ENCODE measurements at places on chromosomes 11 and 22. TPM values are rescaled to one million over a fixed set of nuclear protein-coding genes. Genes with fewer than 3 reads are reported as not detected.
A peak's percentile ranks its signal among the peaks of the same experiment; 100 is the strongest.

- DNase-seq = peak; percentile 73
Observed at GRCh38 chr11:46238078-46238966, 39.1 kb upstream of the CREB3L1 start.

The OR9G1 gene
- not detected for total RNA-seq

The GSTT4 gene
- total RNA-seq = not detected

The MRGPRE gene
- total RNA-seq = not detected

The MAPK8IP2 gene
- total RNA-seq = 3.7 TPM

DNA sequence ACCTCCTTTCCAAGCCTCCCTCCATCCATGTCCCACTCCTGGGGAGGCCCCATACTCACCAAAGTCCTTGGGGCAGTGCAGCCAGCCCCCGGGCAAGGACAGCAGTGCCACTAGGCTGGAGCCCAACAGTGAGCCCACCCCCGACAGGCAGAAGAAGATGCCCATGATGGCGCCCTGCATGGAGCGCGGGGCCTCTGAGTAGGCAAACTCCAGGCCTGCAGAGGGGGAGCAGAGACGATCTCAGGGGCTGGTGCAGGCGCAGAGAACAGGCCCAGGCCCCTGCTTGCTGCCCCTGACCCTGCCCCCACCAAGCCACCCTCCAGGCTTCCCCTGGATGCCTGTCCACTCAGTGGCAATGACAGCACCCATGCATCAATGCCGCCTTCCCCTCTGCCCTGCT, 13.6 kb downstream of the TMEM132A start:
- DNase-seq = no peak

DNA sequence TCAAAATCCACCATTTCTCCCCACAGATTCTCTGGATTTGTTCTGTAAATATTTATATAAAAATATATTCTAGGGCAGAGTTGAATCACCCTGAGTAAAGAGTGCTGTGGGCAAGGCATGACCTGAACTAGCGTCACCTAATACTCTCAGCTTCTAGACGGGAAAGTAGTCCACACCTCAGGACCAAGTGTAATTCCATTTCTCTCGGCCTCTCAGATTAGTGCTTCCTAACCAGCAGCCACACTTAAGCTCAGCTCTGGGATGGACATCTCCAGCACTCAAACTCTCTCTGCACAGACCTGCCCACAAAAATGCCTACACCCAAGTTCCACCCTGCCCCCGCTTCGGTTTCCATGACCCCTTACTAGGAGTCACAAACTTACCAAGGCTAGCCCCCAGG, 5.3 kb downstream of the SPTBN2 start:
- DNase-seq = no peak

DNA sequence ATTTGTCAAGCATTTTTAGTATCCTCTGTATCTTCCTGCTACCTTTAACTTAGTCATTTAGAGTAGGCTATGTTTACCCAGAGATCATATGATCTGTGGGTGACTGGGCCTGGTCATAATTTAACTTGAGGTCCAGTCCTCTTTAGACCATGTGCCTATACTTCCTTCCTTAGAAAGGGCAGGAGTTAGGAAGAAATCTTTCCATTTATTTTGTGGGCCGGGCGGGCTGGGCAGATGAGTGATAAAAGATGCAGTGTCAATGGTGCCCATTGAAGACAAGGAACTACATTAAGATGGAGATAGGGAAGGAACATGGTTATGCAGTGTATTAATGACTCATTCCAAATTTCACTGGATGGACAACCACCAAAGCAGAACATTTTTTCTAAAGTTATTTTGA, 30.9 kb upstream of the PDE3B start:
- DNase-seq = no peak

The RAG2 gene
- not detected for total RNA-seq

- DNase-seq = peak; percentile 81
Observed at GRCh38 chr11:73271936-73272679, at the start of gene P2RY6. P2RY6 (plus strand) TSS chr11:73272338; CDS start chr11:73296519, 24,181 bp downstream.

GRCh38 chr11:28108958-28109357, 770 bp downstream of the METTL15 start:
- no peak for DNase-seq

DNA sequence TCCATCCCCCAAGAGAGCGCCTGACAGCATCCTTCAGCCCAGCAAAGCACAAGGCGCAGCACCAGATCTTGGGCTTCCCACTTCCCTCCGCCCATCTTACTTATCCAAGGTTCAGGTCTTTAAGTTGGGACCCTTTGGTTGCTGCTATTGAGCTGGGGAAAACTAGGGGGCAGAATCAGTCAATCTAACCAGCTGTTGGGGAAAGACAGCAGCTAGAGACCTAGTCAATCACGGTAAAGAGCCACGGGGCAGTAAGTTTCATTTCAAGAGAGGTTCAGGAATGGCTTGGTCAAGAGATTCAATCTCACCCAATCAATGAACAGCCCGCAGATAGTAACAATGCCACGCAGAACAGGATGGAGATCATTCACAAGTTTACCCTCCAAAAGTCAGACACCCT, 1.7 kb downstream of the ABTB2 start:
- peak; percentile 39 for DNase-seq

DNA sequence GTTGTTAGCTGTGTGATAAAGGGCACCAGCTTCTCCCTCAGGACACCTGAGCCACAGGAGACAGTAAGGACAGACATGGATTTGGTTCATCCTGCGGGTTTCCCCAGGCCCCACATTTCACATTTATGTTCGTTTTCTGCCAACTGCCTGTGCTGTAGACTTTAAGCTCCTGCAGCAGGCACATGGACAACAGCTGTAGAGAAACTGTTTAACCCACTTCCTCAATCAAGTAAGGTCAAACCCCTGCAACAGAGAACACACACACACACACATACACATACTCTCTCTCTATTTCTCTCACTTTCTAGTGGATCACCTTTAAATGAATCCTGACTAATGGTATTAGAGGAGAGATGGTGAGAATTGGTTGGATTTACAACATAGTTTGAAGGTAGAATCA, 90.7 kb downstream of the C11orf87 start:
- DNase-seq = no peak

The CTSW gene
- not detected for total RNA-seq

The FAM83F gene
- 0.06 TPM for total RNA-seq

- DNase-seq = no peak
Observed at GRCh38 chr11:81829976-81830375, 903.7 kb downstream of the FAM181B start.

The NPAS4 gene
- total RNA-seq = 0.11 TPM

- DNase-seq = no peak
Observed at GRCh38 chr11:62151737-62152102, 27.9 kb downstream of the INCENP start.

DNA sequence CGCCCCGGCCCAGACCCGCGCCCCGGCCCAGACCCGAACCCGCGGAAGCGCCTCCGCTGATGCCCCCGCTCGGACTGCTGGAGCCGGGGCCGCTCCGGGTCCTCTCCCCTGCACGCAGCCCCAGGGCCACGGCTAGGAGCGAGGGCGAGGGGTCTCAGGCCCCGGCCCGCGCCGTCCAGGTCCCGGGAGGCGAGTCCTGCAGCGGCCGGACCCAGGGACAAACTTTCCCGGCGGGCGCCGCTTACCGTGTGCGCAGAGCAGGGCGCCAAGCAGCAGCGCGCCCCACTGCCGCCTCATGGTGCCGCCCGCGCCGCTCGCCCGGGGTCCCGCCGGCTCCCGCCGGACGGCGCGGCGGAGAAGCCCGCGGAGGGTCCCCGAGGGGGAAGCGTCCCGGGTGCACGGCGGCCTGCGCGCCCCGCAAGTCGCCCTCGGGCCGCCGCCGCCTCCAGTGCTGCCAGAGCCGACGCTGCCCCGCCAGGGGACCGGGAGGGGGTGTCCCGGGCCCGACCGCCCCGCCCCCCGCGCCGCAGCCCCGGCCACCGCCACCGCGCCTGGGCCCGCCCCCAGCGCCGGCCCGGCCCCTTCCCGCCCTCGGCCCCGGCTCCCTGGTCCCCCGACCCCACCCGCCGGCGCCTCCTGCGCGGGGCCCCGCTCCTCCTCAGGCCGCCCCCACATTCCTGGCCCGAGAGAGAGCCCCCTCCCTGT, at the start of gene LRP4:
TSS of gene LRP4 (minus strand) at position 468 of the 705 bp plus-strand sequence. CDS start at position 297, 171 bp downstream.
- peak; percentile 66 for DNase-seq

- DNase-seq = no peak
Observed at GRCh38 chr11:61259363-61259762, 18.4 kb downstream of the PGA5 start.

The SMIM35 gene
- not detected for total RNA-seq

The MFRP gene
- not detected for total RNA-seq

GRCh38 chr11:66317322-66317722, 478 bp upstream of the CD248 start:
- no peak for DNase-seq

- no peak for DNase-seq
Observed at GRCh38 chr11:2530855-2531200, 86.0 kb downstream of the KCNQ1 start.

DNA sequence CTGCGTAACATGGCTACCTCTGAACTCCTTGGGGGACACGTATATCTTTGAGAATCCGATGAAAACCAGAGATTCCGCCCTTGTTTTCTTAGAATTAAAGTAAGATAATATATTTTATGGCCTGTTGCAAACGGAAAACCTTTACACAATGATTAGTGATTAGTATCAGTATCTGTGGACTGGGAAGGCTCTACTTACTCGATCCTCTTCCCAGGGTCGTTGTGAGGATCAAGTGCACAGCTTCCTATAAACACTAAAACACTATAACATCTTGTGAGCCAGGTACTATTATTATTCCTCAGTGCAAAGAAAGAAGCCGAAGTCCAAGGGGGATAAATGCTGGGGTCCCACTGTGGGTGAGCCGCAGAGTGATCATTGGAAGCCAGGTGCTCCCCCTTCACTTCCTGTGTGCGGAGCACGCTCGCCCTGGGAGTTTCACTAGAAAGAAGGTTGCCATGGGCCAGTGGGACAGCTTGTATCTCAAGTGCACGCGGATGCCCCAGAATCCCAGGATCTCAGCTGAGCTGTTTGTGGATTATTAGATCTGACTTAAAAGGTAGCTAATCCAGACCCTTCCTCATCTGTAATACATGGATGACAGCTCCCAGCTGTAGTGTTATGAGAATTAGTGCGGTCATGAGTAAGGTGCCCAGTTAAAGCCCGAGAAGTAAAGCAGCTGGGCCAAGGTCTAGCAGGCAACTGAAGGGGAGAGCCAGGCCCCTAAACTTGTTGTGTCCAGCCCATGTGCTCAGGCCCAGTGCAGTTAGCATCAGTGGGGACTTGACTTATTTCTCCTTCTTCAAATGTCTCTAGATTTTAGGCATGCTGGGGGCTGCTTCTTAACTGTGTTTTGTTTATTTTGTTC, 839 bp downstream of the CBY1 start:
- DNase-seq = peak; percentile 29

DNA sequence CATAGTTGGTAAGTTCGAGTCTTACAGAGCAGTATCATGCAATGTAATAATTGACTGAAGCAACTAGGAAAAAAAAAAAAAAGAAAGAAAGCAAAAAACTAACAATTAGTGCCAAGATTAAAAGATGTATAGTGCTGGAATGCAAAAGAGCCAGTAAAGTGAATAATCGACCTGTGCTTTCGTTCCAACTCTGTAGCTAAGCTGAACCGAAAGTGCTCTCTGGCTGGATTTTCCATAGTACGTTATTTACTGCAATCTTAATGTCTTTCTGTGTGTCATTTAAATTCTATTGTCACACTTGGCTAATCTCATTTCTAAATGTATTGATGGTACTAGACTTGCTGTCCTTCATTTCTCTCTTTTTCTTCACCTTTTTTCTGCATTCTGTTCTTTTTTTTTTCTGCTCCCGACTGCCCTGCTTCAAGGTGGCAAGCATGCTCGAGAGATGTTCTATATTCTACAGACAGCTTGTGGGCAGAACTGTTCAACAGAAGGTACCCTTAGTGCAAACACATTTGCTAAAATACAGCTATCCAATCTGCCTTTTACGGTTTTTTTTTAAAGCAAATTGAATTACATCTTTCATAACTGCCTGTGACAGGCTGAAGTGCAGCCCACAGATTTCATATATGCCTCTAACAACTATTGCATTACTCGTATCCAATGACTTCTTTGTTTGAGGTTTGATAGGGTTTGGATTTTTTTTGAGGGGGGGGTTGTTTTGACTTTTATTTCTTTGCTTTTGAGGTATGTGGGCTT, 204.2 kb upstream of the MTNR1B start:
- no peak for DNase-seq

DNA sequence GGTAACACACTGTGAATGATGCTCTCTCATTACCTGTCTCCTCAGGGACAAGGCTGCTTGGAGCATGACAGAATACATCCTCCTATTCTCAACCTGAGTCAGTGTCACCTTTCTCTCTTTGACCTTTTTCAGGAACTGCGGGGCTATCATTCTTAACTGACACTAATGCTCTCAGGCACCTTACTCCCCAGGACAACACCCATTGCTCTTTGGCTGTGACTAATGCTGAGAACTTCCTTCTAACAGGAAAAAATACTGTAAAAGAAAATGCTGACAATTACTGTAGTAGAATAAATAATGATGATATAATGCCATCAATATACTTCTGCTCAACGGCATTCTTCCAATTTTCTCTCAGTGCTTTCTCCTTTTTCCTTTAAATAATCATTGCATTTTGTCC, 2082.7 kb upstream of the RAG2 start:
- DNase-seq = no peak

DNA sequence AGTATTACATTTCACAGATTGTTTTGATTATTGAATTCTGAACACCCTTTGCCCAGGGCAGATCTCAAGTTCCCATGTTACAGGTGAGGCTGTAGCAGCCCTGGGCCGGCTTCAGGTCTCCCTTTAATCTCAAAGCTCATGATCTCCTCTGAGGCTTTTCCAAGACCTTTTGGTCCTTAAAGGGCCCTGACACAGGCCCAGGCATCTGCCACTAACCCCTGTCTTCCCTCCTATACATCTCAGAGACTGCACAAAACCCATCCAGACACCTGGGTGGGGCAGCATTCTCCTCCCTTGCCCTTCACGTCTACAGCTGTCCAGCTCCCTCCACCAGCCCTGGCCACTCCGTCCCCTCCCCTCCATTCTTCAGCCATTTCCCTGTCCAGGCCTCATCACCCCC, 37.8 kb downstream of the PDE2A start:
- no peak for DNase-seq

- peak; percentile 16 for DNase-seq
Observed at GRCh38 chr11:119056421-119056999, 495 bp downstream of the HYOU1 start.

- no peak for DNase-seq
Observed at GRCh38 chr11:13771151-13771550, 102.7 kb downstream of the FAR1 start.

- DNase-seq = no peak
Observed at GRCh38 chr11:117229931-117230285, 2.0 kb downstream of the PCSK7 start.

DNA sequence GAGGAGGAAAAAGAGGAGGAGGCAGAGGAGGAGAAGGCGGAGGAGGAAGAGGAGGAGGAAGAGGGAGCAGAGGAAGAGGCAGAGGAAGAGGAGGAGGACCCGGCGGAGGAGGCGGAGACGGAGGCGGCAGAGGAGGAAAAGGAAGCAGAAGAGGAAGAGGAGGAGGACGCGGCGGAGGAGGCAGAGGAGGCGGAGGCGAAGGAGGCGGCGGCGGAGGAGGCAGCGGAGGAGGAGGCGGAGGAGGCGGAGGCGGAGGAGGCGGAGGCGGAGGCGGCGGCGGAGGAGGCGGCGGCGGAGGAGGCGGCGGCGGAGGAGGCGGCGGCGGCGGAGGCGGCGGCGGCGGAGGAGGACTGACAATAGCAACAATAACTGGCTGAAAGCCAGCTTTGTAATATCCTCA, 616.6 kb downstream of the TBC1D22A start:
- DNase-seq = no peak

All from Daoy (cell line).